ENCODE measurements at places on chromosomes 4 and X. TPM values are rescaled to one million over a fixed set of nuclear protein-coding genes. Genes with fewer than 3 reads are reported as not detected.

GRCh38 chr4:8089862-8090261, 68.8 kb downstream of the ABLIM2 start:
- no peak overlapping the region for H3K27ac ChIP-seq
- H3K27me3 ChIP-seq = no peaks in the 10 kb centered on the region
- H3K4me1 ChIP-seq = no peaks in the 10 kb centered on the region
- no peaks in the 10 kb centered on the region for H3K36me3 ChIP-seq

- H3K4me1 ChIP-seq = no peaks in the 10 kb centered on the region
- no peaks in the 10 kb centered on the region for H3K36me3 ChIP-seq
- no peak overlapping the region for H3K4me3 ChIP-seq
- H3K27ac ChIP-seq = no peak overlapping the region
- no peak for DNase-seq
Measured at GRCh38 chr4:44760142-44760898, 34.0 kb upstream of the GNPDA2 start.

DNA sequence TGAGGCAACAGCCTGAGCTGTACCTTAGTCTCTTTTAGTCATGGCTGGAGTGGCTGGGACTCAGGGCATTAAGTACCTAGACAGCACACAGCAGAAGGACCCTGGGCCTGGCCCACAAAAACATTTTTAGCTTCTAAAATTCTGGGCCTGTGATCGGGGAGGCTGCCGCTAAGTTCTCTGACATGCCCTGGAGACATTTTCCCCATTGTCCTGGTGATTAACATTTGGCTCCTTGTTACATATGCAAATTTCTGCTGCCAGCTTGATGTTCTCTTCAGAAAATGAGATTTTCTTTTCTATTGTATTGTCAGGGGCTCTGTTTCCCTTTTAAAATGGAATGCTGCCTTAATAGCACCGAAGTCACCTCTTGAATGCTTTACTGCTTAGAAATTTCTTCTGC, 952.4 kb downstream of the TRAM1L1 start:
- no peaks in the 10 kb centered on the region for H3K4me1 ChIP-seq
- no peak overlapping the region for H3K4me3 ChIP-seq
- H3K36me3 ChIP-seq = no peaks in the 10 kb centered on the region
- DNase-seq = no peak
- H3K27me3 ChIP-seq = no peaks in the 10 kb centered on the region

- H3K4me3 ChIP-seq = no peak overlapping the region
- H3K4me1 ChIP-seq = no peaks in the 10 kb centered on the region
- H3K27ac ChIP-seq = no peak overlapping the region
- H3K27me3 ChIP-seq = peaks cover 9% of the 10 kb centered on the region
- no peaks in the 10 kb centered on the region for H3K36me3 ChIP-seq
Measured at GRCh38 chrX:120302434-120302833, 8.8 kb downstream of the TMEM255A start.

- H3K27ac ChIP-seq = peak within 1 kb of the TSS; percentile 87
- no peaks in the 10 kb centered on the region for H3K27me3 ChIP-seq
- DNase-seq = peak; percentile 74
- peaks cover 4% of the 10 kb centered on the region for H3K4me1 ChIP-seq
- no peaks in the 10 kb centered on the region for H3K36me3 ChIP-seq
- H3K4me3 ChIP-seq = peak within 1 kb of the TSS; percentile 68
Measured at GRCh38 chr4:139665690-139666529, at the start of gene MGST2. Gene MGST2, plus strand, starts transcription at chr4:139665819. Its CDS starts 201 bp downstream, at chr4:139666020.

DNA sequence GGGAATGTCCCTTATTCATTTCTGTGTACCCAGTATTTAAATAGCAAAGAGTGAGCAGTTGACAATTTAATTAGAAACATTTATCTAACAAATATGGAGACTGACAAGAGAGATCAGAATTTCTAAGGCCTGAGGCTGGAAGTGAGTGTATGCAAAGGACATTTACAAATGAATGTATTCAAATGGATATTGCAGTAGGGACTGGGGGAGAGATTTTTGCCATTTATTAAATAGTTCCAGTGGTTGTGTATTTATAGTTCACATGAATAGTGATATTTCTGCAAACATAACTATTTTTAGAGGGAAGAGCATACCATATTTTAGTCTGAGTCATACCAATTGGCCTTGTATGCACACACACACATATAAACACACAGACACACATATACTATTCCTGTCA, 592.4 kb downstream of the GLUD2 start:
- H3K4me3 ChIP-seq = no peak overlapping the region
- DNase-seq = no peak
- no peaks in the 10 kb centered on the region for H3K4me1 ChIP-seq
- H3K27ac ChIP-seq = no peak overlapping the region

DNA sequence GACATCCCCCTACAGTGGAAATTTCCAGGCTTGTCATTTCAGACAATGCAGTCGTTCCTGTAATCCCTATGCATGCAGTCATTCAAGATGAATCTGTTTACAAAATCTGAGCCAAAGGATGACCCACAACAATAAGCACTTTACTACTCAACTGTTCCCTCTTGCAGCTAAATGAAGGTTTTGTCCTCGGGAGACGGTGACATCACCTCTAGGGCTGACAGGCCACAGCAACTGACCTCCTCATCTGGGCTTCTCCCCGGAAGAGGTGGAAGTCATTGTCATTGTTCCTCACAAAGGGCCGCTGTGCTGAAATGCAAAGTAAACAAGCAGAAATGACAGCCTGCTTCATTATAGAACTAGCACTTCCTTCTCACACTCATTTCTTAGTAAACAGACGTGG, 29.2 kb downstream of the CLRN2 start:
- H3K27me3 ChIP-seq = no peaks in the 10 kb centered on the region
- peaks cover 14% of the 10 kb centered on the region for H3K4me1 ChIP-seq
- peak; percentile 86 for DNase-seq

DNA sequence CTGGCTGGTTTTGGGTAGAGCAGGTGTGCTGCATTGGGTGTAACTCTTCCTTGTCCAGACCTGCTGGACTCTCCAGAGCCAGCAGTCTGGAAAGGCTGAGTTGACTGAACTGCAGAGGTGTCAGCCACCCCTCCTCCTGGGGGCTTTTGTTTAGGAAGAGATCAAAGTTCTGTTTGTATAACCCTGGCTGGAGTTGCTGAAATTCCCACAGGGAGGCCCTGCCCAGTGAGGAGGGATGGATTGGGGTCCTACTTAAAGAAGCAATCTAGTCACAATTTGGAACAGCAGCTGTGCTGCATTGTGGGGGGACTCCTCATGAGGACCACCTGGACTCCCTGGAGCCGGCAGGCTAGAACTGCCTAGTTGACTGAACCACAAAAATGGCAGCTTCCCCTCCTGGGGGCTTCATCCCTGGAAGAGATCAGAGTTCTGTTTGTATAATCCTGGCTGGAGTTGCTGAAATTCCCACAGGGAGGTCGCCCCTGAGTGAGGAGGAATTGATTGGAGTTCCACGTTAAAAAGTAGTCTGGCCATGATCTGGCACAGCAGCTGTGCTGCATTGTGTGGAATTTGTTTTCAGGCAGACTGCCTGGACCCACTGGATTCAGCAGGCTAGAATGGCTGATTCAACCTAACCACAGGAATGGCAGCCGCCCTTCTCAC, 264.9 kb upstream of the ZC4H2 start:
- no peaks in the 10 kb centered on the region for H3K27me3 ChIP-seq
- DNase-seq = peak; percentile 71
- peaks cover 14% of the 10 kb centered on the region for H3K4me1 ChIP-seq
- no peak overlapping the region for H3K4me3 ChIP-seq
- H3K27ac ChIP-seq = peak overlapping the region; percentile 63

- H3K36me3 ChIP-seq = peaks cover 4% of the 10 kb centered on the region
- no peaks in the 10 kb centered on the region for H3K27me3 ChIP-seq
- H3K4me3 ChIP-seq = no peak overlapping the region
Measured at GRCh38 chr4:82773057-82773456, 25.5 kb downstream of the SCD5 start.

GRCh38 chr4:122710434-122711308, 21.8 kb upstream of the BBS12 start:
- no peak overlapping the region for H3K27ac ChIP-seq
- no peaks in the 10 kb centered on the region for H3K27me3 ChIP-seq
- peaks cover 4% of the 10 kb centered on the region for H3K4me1 ChIP-seq
- no peak for DNase-seq
- H3K36me3 ChIP-seq = no peaks in the 10 kb centered on the region
- peak overlapping the region; percentile 30 for H3K4me3 ChIP-seq

DNA sequence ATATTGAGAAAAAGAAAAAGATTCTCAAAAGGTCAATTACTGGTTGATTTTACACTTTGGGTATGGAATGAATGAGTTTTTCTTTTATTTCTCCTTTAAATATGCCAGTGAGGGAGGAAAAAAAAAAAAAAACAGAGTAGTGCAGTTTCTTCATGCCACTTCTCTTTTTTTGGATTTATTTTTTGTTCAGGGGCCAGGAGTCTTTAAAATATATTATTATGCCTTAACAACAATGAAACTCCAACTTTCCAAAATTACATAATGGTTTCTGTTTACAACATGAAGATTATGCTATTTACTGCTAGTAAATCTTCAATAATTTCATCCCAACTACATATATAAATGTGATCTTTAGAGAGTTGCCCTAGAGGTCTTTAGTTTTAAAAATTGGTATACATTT, 31.9 kb downstream of the DTHD1 start:
- no peak overlapping the region for H3K4me3 ChIP-seq
- H3K4me1 ChIP-seq = no peaks in the 10 kb centered on the region
- no peak for DNase-seq
- no peaks in the 10 kb centered on the region for H3K27me3 ChIP-seq

DNA sequence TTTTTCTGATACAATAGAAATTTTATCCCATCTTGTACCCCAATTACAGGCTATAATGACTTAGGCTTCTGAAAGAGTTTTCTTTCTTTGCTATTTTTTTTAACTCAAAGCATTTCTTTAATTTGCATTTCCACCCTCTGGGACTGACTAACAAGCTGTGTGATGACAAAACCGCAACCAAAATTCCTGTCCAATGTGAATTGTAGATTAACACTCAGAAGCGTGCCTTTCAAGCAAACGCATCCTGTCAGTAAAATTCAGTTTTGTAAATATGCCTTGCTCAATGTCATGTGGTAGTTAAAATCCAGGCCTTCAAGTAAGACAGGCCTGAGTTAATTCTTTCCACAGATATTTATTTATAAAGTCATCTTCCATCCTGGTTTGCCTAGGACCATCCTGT, 50.3 kb downstream of the STK32B start:
- no peaks in the 10 kb centered on the region for H3K4me1 ChIP-seq
- H3K27me3 ChIP-seq = no peaks in the 10 kb centered on the region
- DNase-seq = no peak

DNA sequence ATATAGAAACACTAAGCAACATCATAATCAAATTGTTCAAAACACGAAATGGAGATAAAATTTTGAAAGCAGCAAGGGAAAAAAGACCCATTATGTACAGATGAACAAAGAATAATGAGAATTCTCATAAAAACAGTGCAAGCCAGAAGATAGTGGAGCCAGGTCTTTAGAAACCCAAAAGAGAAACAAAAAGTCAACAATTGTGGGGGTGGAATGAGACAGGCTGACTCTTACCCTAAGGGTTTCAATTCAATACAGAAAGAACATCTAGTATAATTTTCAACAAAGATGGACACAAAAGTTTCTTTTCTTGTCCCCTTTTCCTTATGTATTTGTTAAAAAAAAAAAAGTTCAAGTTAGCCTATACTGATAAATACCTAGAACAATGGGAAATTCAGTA, 34.0 kb upstream of the MAGEB2 start:
- no peaks in the 10 kb centered on the region for H3K27me3 ChIP-seq
- H3K4me1 ChIP-seq = no peaks in the 10 kb centered on the region
- no peak for DNase-seq
- H3K4me3 ChIP-seq = no peak overlapping the region
- no peak overlapping the region for H3K27ac ChIP-seq

GRCh38 chrX:150184491-150184890, 178.6 kb upstream of the MAMLD1 start:
- no peak overlapping the region for H3K4me3 ChIP-seq
- peak; percentile 62 for DNase-seq
- H3K27me3 ChIP-seq = no peaks in the 10 kb centered on the region
- peak overlapping the region; percentile 58 for H3K27ac ChIP-seq
- no peaks in the 10 kb centered on the region for H3K36me3 ChIP-seq

DNA sequence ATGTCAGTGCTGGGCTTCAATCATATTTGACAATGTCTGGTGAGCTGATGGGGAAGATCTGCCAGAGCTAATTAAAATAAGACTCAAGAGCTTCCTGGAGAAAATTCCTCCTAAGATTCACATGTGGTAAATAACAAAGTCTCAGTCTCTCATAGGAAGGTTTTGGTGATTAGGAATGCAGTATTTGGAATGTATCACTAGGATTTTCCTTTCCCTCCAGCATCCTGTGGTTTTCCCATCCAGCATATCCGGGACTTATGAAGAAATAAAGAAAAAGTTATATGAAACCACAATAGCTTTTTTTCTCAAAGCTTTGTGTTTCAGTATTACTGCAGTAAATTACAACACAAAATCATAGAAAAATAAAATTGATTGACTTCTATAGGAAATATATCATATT, 1597.1 kb downstream of the ADGRL3 start:
- no peak overlapping the region for H3K27ac ChIP-seq
- no peaks in the 10 kb centered on the region for H3K27me3 ChIP-seq
- no peak for DNase-seq
- H3K36me3 ChIP-seq = no peaks in the 10 kb centered on the region
- no peak overlapping the region for H3K4me3 ChIP-seq
- H3K4me1 ChIP-seq = no peaks in the 10 kb centered on the region

GRCh38 chr4:158176108-158176507, 3.3 kb upstream of the GASK1B start:
- H3K36me3 ChIP-seq = no peaks in the 10 kb centered on the region
- H3K27me3 ChIP-seq = no peaks in the 10 kb centered on the region
- H3K4me1 ChIP-seq = no peaks in the 10 kb centered on the region
- no peak overlapping the region for H3K27ac ChIP-seq
- DNase-seq = no peak

DNA sequence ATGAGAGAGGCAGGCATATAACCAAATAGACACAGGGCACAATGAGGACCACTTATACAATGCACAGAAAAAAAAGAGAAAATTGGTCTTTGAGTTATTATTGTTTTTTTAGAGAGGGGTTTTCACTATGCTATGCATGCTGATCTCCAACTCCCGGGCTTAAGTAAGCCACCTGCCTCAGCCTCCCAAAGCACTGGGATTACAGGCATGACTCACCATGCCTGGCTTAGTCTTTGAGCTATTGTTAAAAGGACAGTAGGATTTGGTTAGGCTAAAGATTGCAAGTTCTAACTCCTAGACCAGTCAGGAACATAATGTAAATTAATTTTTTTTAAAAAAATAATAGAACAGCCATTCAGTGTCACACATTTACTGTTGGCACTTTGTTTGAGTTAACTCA, 340.1 kb downstream of the GPAT3 start:
- peak; percentile 60 for DNase-seq
- no peak overlapping the region for H3K4me3 ChIP-seq
- H3K27me3 ChIP-seq = 0 out of 2 replicates have a peak, but pooled peaks cover under 1% of the 10 kb centered on the region
- H3K27ac ChIP-seq = no peak overlapping the region
- H3K4me1 ChIP-seq = peaks cover 18% of the 10 kb centered on the region
- H3K36me3 ChIP-seq = no peaks in the 10 kb centered on the region

GRCh38 chr4:3189459-3189858, 59.5 kb upstream of the MSANTD1 start:
- no peaks in the 10 kb centered on the region for H3K27me3 ChIP-seq
- peaks cover 28% of the 10 kb centered on the region for H3K36me3 ChIP-seq
- H3K27ac ChIP-seq = no peak overlapping the region
- DNase-seq = no peak

GRCh38 chrX:119755981-119756533, 2.3 kb upstream of the SOWAHD start:
- peaks cover 17% of the 10 kb centered on the region for H3K4me1 ChIP-seq
- no peaks in the 10 kb centered on the region for H3K36me3 ChIP-seq
- peak; percentile 63 for DNase-seq
- no peaks in the 10 kb centered on the region for H3K27me3 ChIP-seq
- H3K4me3 ChIP-seq = peak overlapping the region; percentile 9
- peak overlapping the region; percentile 35 for H3K27ac ChIP-seq

Gene CASP3
- 37.9 TPM for total RNA-seq

Gene HERC3
- 31.8 TPM for total RNA-seq

Gene SASH3
- 0.05 TPM for total RNA-seq

Gene SYNPO2
- 8.5 TPM for total RNA-seq

Measured in SJCRH30 (cell line).